ENCODE measurements at places on chromosomes 1 and 21. TPM values are rescaled to one million over a fixed set of nuclear protein-coding genes. Genes with fewer than 3 reads are reported as not detected.

The S100A7A gene
- not detected for total RNA-seq

The AJAP1 gene
- total RNA-seq: not detected

The ETS2 gene
- total RNA-seq: 32.9 TPM

The SELP gene
- total RNA-seq: not detected

The CD101 gene
- total RNA-seq: 1.2 TPM

The UBE2U gene
- total RNA-seq: not detected

The VCAM1 gene
- 0.17 TPM for total RNA-seq

The GPR37L1 gene
- total RNA-seq: 0.10 TPM

The FCGR3A gene
- total RNA-seq: 0.17 TPM

The SZT2 gene
- 43.0 TPM for total RNA-seq

- no peak overlapping the region for H3K27ac ChIP-seq
- DNase-seq: no peak
- no peaks in the 10 kb centered on the region for H3K36me3 ChIP-seq
- no peaks in the 10 kb centered on the region for H3K27me3 ChIP-seq
- no peaks in the 10 kb centered on the region for H3K4me1 ChIP-seq
These were observed 27.6 kb downstream of the IL10RB start for GRCh38 chr21:33293811-33294216.

DNA sequence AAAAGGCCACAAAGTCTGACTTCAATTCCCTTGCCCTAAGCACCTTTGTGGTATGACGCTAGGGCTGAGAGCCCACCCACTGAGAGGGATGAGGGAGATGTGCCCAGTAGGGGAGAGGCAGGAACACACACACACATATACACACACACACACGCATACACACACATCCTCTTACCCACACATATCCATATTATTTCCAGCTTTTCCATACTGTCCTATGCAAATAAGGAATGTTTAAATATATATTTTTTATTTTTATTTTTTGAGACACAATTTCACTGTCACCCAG lies 3.0 kb downstream of the RAB25 start:
- H3K36me3 ChIP-seq: peaks cover 17% of the 10 kb centered on the region
- H3K4me1 ChIP-seq: peaks cover 12% of the 10 kb centered on the region
- H3K4me3 ChIP-seq: no peak overlapping the region
- H3K27ac ChIP-seq: 0 out of 2 replicates have a peak overlapping the region, but pooled peaks have one; percentile 5

- DNase-seq: no peak
- no peaks in the 10 kb centered on the region for H3K36me3 ChIP-seq
- H3K27me3 ChIP-seq: no peaks in the 10 kb centered on the region
- no peak overlapping the region for H3K27ac ChIP-seq
These were observed 31.6 kb downstream of the ZBTB8OS start for GRCh38 chr1:32618673-32619221.

DNA sequence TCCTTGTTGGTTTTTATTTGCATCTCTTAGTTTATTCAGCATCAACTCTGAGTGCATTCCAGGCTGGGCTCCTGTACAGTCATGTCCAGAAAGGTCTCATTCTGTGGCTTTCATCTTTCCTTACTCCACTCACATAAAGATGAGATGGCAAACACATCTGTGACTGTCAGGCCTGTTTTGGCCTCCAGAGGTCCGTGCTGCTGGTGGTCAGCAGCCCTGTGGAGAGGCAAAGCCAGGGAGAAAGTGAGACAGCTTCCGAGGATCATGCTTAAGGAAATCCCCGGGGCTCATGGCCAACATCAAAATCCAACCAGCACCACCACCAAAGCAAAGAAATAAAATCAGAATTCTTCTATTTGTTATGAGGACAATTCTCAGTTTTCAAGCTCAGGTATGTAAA lies 96.1 kb upstream of the HIVEP3 start:
- no peak overlapping the region for H3K27ac ChIP-seq
- H3K36me3 ChIP-seq: no peaks in the 10 kb centered on the region
- no peak for DNase-seq
- no peaks in the 10 kb centered on the region for H3K4me1 ChIP-seq
- H3K27me3 ChIP-seq: no peaks in the 10 kb centered on the region

GRCh38 chr1:11908095-11908675 lies 18.0 kb downstream of the KIAA2013 start:
- H3K4me1 ChIP-seq: peaks cover 5% of the 10 kb centered on the region
- H3K27ac ChIP-seq: peak overlapping the region; percentile 96
- no peaks in the 10 kb centered on the region for H3K36me3 ChIP-seq
- H3K27me3 ChIP-seq: no peaks in the 10 kb centered on the region
- peak; percentile 99 for DNase-seq

DNA sequence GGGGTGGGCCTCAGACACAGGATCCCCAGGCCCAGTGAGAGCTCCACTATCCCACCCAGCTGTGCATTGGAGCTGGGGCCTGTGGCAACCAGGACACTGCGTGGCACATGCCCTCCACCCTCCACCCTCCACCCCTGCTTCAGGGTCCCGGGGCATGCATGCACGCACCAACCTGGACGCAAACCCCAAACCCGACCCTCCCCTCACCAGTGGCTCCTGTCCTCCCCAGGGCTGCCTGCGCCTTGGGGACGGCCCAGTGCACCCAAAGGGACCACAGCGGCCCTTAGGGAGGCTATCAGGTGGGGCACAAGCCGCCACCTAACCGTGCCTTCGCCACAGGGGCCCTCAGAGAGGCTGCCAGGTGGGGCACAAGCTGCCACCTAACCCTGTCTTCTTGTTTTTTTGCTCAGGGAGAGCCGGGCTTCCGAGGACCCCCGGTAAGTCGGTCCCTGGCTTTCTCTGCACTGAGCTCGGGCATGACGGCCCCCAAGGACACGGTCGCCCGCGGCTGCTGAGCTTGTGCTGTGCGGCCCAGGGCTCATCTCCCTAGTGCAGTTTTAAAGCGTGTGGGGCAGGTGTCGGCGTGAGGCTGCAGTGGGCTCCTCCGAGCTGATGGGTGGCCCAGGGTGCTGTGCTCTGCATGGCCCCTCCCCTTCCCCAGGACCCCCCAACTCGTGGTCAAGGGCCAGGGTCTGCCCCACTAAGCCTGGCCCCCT lies 47.9 kb downstream of the SLC19A1 start:
- no peak overlapping the region for H3K27ac ChIP-seq
- DNase-seq: no peak

GRCh38 chr1:199448646-199449045 lies 578.9 kb upstream of the NR5A2 start:
- H3K4me1 ChIP-seq: no peaks in the 10 kb centered on the region
- no peaks in the 10 kb centered on the region for H3K27me3 ChIP-seq
- H3K36me3 ChIP-seq: no peaks in the 10 kb centered on the region
- no peak overlapping the region for H3K4me3 ChIP-seq
- no peak for DNase-seq
- no peak overlapping the region for H3K27ac ChIP-seq

DNA sequence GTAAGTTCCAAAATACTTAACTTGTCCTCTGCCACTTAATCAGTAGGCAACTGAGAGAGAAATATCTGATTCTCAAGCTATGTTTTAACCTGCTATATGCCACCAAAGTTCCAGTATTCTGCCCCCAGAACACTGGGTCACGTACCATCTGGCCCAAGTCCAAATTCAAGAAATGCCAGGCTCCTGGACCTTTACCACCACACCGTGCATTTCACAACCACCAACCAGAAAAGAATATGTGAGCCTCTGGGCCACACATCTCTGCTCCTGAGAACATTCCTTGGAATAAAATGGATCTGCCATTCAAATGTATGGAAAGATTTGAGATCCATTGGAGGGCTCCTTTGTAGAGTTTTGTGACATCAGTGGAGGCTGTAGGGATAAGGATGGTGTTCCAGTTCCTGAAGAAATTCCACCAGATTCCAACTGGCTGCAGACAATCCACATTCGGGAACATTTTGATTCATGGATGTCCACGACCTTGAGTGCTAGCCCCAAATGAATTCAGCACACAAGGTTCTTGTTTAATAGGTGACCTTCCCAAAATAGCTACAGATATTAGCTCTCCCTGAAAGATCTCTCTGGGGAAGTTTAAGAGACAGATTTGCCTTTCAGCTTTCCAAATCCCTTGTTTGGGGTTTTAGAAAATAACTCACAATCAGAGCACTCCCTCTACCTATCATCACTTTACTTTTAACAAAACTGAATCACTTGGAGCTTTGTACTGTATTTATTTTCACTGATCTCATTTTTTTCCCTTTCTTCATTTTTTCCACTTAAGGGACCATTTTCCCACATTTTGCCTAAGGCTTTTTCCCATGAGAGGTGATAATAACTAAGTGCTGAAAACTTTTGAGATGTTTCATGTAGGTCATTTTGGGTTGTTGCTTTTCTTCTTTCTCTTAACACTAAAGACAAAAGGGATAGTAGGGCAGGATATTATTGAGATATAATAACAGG lies 128.4 kb upstream of the ZC3H11B start:
- H3K27me3 ChIP-seq: no peaks in the 10 kb centered on the region
- no peak overlapping the region for H3K27ac ChIP-seq
- no peaks in the 10 kb centered on the region for H3K4me1 ChIP-seq
- H3K36me3 ChIP-seq: no peaks in the 10 kb centered on the region
- DNase-seq: no peak
- H3K4me3 ChIP-seq: no peak overlapping the region

GRCh38 chr1:48338257-48338656 lies 115.7 kb downstream of the SLC5A9 start:
- H3K27me3 ChIP-seq: no peaks in the 10 kb centered on the region
- H3K36me3 ChIP-seq: no peaks in the 10 kb centered on the region
- no peak overlapping the region for H3K27ac ChIP-seq
- no peak for DNase-seq
- no peaks in the 10 kb centered on the region for H3K4me1 ChIP-seq

GRCh38 chr1:100400404-100400803 lies 48.1 kb downstream of the CDC14A start:
- H3K27me3 ChIP-seq: no peaks in the 10 kb centered on the region
- no peaks in the 10 kb centered on the region for H3K36me3 ChIP-seq
- no peaks in the 10 kb centered on the region for H3K4me1 ChIP-seq
- H3K4me3 ChIP-seq: no peak overlapping the region
- no peak for DNase-seq

GRCh38 chr1:34166191-34166624 lies 1.2 kb upstream of the CSMD2 start:
- H3K4me3 ChIP-seq: no peak overlapping the region
- no peak overlapping the region for H3K27ac ChIP-seq
- DNase-seq: no peak

- H3K4me3 ChIP-seq: no peak overlapping the region
- peaks cover 2% of the 10 kb centered on the region for H3K36me3 ChIP-seq
- no peaks in the 10 kb centered on the region for H3K27me3 ChIP-seq
- no peaks in the 10 kb centered on the region for H3K4me1 ChIP-seq
- no peak overlapping the region for H3K27ac ChIP-seq
These were observed 44.8 kb downstream of the PRDM15 start for GRCh38 chr21:41834252-41834925.

DNA sequence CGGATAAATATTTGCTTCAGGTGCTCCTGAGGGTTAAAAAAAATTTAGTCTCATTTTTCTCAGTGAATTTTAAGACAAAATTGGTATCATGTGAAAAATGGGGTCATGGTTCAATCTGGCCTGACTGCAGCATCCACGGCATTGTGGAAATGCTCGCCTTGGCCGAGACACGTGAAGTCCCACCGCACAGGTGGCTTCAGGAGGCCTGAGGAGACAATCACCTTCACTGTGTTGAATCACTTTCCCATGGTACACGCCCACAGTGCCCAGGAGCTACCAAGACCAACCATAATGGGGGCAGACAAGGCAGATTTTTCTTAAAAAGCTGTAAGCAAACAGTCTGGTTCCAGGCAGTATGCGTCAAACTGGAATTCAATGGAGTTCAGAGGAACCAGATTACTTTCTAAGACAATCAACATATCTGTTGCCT lies 11.0 kb upstream of the CPLANE2 start:
- peaks cover 22% of the 10 kb centered on the region for H3K4me1 ChIP-seq
- no peak overlapping the region for H3K4me3 ChIP-seq
- H3K36me3 ChIP-seq: 0 out of 2 replicates have a peak, but pooled peaks cover 22% of the 10 kb centered on the region
- H3K27me3 ChIP-seq: no peaks in the 10 kb centered on the region

- H3K27me3 ChIP-seq: no peaks in the 10 kb centered on the region
- H3K27ac ChIP-seq: no peak overlapping the region
- no peaks in the 10 kb centered on the region for H3K4me1 ChIP-seq
- no peak for DNase-seq
These were observed 173.6 kb downstream of the IER5 start for GRCh38 chr1:181262069-181262468.

DNA sequence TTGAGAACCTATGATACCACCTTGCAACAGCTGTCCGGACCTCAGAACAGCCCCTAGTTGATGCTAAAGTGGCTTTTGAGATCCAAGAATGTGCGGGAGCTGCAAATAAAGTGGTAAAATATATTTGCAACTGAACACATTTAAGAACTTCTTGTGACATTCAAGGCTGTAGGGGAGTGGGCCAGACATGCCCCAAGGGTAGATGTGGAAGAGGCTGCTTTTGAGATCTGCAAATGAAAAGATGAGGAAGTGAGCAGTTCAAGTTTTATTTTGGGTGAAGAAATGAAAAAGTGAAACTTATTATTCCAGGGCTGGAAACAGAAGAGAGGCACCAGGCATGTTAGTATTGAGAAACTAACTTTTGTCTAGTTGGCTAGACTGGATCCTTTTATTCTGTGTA lies 359.5 kb upstream of the PLXNA2 start:
- no peak overlapping the region for H3K27ac ChIP-seq
- H3K36me3 ChIP-seq: no peaks in the 10 kb centered on the region
- no peak for DNase-seq
- 0 out of 2 replicates have a peak, but pooled peaks cover 3% of the 10 kb centered on the region for H3K27me3 ChIP-seq

- peaks cover 12% of the 10 kb centered on the region for H3K4me1 ChIP-seq
- H3K4me3 ChIP-seq: no peak overlapping the region
- no peak overlapping the region for H3K27ac ChIP-seq
- H3K36me3 ChIP-seq: no peaks in the 10 kb centered on the region
- H3K27me3 ChIP-seq: no peaks in the 10 kb centered on the region
These were observed 112.5 kb downstream of the ADSS2 start for GRCh38 chr1:244339073-244339692.

- DNase-seq: no peak
- H3K27me3 ChIP-seq: no peaks in the 10 kb centered on the region
- no peaks in the 10 kb centered on the region for H3K36me3 ChIP-seq
- H3K27ac ChIP-seq: no peak overlapping the region
- H3K4me1 ChIP-seq: no peaks in the 10 kb centered on the region
These were observed 97.1 kb downstream of the AK5 start for GRCh38 chr1:77378723-77379535.

GRCh38 chr1:204878621-204879234 lies 8.1 kb downstream of the NFASC start:
- H3K4me3 ChIP-seq: no peak overlapping the region
- no peaks in the 10 kb centered on the region for H3K4me1 ChIP-seq
- H3K27me3 ChIP-seq: no peaks in the 10 kb centered on the region
- H3K27ac ChIP-seq: no peak overlapping the region

DNA sequence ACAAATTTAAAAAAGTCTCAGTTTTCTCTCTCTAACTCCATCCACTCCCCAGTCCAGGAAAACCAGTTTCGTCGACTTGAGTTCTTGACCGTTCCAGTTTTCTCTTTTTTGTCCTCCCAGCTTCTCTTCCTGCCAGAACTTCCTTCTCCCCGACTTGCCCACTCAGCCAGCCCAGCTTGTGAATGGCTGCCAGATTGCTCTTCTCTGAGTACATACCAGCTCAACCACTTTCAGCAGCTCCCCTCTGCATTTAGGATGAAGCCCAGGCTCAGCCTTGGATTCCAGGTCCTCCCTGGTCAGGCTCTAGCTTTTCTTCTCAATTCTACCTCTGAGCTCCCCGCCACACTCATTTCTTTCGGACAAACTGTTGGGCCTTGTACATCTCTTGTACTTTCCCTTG lies 1.4 kb downstream of the DIO1 start:
- no peaks in the 10 kb centered on the region for H3K27me3 ChIP-seq
- no peak for DNase-seq
- peaks cover 17% of the 10 kb centered on the region for H3K4me1 ChIP-seq
- no peaks in the 10 kb centered on the region for H3K36me3 ChIP-seq
- H3K27ac ChIP-seq: no peak overlapping the region
- no peak overlapping the region for H3K4me3 ChIP-seq

Data from HCT116 (cell line).